M059J (cell line): ENCODE measurements at places on chromosomes 4 and X.

GRCh38 chr4:17168571-17168970, 270.1 kb upstream of the LDB2 start:
- DNase-seq: peak; percentile 95

- peak; percentile 40 for DNase-seq
Observed at GRCh38 chrX:39613997-39614679, 483.6 kb downstream of the BCOR start.

GRCh38 chr4:146333187-146333894, 119.0 kb downstream of the REELD1 start:
- peak; percentile 86 for DNase-seq

DNA sequence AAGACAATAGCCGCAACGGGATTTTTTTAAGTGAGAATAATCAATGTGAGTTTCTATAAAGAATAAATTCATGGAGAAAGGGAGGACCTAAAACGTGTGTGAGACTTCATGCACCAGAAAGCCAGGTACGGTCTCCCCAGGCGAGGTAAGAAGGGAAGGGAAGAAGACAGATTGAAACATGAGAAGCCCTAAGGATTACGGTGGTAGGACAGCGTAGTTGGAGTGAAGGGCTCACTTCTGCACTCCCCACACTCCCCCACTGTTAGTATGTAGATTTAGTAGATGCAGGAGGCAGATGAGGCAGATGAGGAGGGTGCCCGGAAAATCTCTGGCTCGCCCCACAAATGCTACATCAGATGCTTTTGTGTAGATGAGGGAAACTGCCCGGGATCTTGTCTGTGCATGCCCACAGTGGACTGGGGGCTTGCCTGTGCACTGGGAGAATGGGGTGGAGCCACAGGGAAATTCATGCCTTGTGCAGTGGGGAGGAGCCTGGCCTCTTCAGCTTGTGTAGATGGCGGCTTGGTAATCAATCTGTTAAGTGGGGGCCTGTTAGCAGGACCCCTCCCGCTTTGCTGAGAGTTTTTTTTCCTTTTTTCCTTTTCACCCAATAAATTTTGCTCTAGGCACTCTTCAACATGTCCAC, 1544.5 kb upstream of the TENM3 start:
- no peak for DNase-seq

- peak; percentile 49 for DNase-seq
Observed at GRCh38 chr4:8542776-8543525, 37.2 kb upstream of the GPR78 start.

- DNase-seq: peak; percentile 56
Observed at GRCh38 chrX:3046253-3047240, 5.3 kb downstream of the ARSF start.

DNA sequence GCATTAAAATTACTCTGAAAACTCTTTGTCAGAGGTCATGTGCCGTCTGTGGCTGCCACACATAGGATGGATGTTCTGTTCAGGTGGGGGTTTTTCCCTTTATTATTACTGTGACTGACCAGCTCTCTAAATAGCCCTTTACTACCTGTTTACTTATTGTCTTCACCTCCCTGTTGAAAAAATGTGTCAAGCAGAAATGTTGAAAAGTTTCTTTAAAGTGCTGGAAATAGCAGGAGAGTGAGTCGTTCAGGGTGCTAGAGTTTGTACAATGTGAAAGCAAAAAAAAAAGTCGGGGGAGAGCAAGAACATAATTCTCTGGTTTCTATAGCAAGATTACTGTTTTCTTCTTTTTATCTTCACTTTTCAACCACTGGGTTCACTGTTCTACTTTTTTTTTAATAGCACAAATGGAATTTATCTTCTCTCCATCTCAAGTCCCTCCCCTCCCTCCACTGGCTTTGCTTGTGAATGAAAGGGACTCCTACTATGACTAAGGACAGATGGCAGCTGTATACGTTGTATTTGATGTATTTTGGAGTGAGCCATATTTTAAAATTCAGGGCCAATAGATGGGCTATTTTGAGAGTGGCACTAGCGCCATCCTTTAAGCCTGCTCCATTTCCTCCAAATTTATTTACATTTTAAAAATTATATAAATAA, 33.3 kb downstream of the ARX start:
- DNase-seq: peak; percentile 7

- peak; percentile 98 for DNase-seq
Observed at GRCh38 chrX:3518870-3519269, 172.4 kb upstream of the MXRA5 start.
